Mucosa of gallbladder (tissue), 1 donor: ENCODE measurements at places on chromosomes 6 and 20. TPM values are rescaled to one million over a fixed set of nuclear protein-coding genes. Genes with fewer than 3 reads are reported as not detected.

PRDM1 gene
- total RNA-seq, result 16.9 TPM

OR2B2 gene
- not detected for total RNA-seq

PCK1 gene
- total RNA-seq, result 27.0 TPM

ZBTB2 gene
- 9.1 TPM for total RNA-seq

PSMB9 gene
- total RNA-seq, result 31.2 TPM

GFOD1 gene
- total RNA-seq, result 17.4 TPM

CYP39A1 gene
- 18.5 TPM for total RNA-seq

SLC35D3 gene
- total RNA-seq, result not detected

MAPK13 gene
- total RNA-seq, result 72.2 TPM

GRCh38 chr20:6007529-6008103, 46.2 kb downstream of the LRRN4 start:
- DNase-seq, result no peak

- no peak for DNase-seq
Measured at GRCh38 chr6:12716298-12716916, at the start of gene PHACTR1. PHACTR1 (plus strand) TSS chr6:12716767.

DNA sequence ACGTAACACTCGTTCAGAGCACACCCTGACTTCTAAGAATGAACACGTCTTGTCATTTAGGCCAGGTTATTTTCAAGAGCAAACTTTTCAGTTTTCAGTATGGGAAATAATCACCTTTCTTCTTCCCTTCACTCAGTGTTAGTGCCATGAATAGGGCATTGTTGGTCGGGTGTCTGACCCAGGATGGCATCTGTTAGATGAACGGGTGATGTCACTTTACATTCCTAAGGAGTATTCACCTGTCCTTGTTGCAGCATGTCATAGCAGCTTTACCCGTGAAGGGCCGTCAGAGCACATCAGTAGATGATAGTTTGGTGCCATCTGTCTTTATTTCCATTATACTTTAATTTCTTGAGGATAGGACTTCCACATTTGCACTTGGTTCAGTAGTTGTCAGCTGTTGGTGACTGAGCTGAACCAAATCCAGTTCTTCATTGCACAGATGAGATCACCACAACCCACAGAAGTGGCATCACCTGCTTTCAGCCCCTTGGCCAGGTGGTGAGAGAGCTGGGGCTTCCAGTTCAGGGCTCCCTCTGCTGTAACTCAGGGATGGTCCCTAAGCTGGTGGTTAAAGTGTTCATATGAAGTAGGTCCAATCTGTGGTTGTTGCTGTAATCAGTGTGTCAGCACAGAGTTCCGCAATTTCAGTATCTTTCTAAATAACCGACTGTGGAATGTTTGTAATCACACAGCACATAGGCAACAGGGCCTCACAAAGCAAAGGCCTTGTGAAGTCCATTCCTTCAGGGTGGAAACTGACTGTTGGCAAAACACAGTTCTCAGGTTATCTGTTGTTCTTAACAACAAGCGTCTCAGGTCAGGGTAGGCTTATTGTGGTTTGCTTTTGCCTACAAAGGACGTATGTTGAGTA, 68.2 kb downstream of the FAM120B start:
- no peak for DNase-seq

- no peak for DNase-seq
Measured at GRCh38 chr6:13586603-13587542, 12.5 kb downstream of the SIRT5 start.

GRCh38 chr6:168030908-168031307, 33.4 kb downstream of the KIF25 start:
- no peak for DNase-seq

- no peak for DNase-seq
Measured at GRCh38 chr6:160791459-160791858, 89.4 kb downstream of the PLG start.

DNA sequence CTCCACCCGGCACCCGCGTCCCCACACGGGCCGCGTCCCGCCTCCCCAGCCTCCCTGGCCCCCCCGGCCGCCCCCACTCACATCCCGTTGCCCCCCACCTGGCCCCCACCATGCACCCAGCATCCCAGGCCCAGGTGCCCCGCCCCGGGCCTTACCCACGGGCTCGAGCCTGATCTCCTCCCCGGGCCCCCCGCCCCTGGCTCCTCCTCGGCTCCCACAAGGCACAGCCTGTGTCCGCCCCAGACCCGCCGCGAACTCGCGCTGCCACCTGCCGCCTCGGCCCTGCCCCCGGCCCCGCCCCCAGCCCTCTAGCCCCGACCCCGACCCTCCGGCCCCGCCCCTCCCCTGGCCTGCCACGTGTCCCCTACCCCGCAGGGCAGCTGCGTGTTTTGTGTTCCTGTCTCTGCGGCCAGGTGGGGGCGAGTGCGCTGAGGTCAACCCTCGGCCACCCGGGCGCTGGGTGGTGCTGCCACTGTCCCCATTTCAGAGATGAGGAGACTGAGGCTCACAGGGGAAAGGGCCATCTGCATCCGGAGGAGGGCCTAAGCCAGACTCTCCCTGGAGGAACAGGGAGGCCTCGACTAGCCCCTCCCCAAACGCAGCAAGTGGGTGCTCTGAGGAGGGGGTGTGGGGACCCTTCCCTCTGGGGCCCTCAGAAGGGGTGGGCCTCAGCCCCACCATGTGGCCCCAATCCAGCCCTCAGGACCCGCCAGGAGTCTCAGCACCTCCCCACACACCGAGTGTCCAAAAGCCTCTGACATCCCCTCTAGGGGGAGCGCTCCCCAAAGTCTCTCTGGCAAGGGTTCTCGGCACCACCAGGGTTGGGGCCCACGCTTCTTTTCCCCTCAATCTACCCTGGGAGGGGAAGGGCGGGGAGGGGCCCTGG, 99.8 kb downstream of the TAF4 start:
- no peak for DNase-seq

DNA sequence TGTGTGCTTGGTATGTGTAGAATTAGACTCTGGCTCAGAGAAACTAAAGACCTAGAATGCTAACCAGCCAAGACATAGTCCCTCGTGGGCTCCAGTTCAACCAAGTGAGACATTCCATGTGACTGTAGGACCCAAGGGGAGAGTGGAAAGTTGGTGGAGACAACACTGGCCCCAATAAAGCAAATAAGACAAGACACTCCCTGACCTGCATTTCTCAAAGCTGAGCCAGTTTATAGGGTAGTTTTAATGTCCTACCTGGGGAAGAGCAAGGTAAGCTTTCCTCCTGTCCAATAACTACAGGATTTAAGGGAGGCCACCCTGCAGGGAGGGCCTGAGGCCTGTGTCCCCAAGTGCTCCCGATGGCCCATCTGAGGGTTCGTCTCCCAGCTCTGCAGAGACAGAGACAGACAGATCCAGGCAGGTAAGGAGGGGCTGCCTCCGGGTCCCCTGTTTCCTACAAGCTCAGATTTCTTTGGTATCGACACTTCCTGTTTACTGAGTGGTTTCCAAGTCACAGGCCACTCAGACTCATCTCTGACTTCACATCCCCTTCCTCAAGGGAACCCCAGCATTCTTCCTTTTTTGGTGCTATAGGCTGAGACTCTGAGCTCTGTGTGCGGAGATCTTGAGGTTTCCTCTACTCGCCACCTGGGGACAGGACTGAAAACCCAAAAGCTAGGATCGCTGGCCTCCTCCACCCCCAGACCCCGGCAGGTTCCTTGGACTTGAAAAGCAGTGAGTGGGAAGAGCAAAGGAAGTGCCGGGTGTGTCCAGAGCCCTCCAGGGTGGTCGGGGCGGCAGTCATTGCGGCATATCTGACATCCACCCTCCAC, 92.4 kb downstream of the PRND start:
- DNase-seq, result peak; percentile 39
